HFFc6 (cell line): ENCODE measurements at places on chromosomes 1 and 21. TPM values are rescaled to one million over a fixed set of nuclear protein-coding genes. Genes with fewer than 3 reads are reported as not detected.
A peak's percentile ranks its signal among the peaks of the same experiment; 100 is the strongest.

PLA2G4A gene
- 0.48 to 1.1 TPM (median 0.74 TPM) in 3 replicates for total RNA-seq

ADCY10 gene
- total RNA-seq = 0.12 to 0.24 TPM in 2 of 3 replicates, not detected in the other

DNA sequence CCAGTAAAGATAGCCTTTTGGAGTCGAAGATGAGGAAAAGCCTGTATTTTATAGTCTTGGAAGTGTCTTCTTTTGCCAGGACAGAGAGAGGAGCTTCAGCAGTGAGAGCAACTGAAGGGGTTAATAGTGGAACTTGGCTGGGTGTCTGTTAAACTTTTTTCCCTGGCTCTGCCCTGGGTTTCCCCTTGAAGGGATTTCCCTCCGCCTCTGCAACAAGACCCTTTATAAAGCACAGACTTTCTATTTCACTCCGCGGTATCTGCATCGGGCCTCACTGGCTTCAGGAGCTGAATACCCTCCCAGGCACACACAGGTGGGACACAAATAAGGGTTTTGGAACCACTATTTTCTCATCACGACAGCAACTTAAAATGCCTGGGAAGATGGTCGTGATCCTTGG, at the start of gene VCAM1:
TSS of gene VCAM1 (plus strand) at position 253 of the 400 bp plus-strand sequence. CDS start at position 372, 119 bp downstream.
- DNase-seq = no peak

GRCh38 chr1:92030656-92031107, 897 bp downstream of the EPHX4 start:
- no peak for DNase-seq

GRCh38 chr1:150464422-150464826, 22.8 kb upstream of the TARS2 start:
- peak; percentile 30 for DNase-seq

- DNase-seq = no peak
Measured at GRCh38 chr1:2501041-2501819, 25.1 kb downstream of the PLCH2 start.
